Calu3 (cell line): ENCODE measurements at places on chromosomes 2 and 18. TPM values are rescaled to one million over a fixed set of nuclear protein-coding genes. Genes with fewer than 3 reads are reported as not detected.

- no peak for DNase-seq
Observed at GRCh38 chr2:2848621-2849333, 517.7 kb upstream of the MYT1L start.

DNA sequence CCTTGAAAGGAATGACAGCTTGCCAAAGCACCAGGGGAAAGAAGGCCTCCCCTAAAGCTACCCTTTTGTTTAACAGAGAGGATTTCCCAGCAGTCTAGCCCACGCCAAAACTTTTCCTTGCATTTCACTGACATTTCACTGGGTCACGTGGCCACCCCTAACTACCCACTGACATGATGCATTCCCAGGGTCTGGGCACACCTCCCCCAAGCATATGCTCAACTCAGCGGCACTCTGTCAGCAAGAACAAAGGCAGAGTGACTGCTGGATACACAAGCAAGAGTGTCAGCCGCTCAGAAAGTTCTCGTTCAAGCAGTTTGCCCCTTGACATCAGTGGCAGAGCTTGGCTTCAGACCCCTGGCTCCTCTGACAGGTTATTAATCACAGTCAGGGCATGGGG lies 34.2 kb upstream of the MARCO start:
- no peak for DNase-seq

Gene ALPG
- total RNA-seq, result not detected in 2 replicates

Gene SNORC
- total RNA-seq, result 4.3 and 5.0 TPM in 2 replicates

Gene MGAT4A
- 21.8 and 23.0 TPM in 2 replicates for total RNA-seq
